Hippocampal formation (tissue), 2 donors: ENCODE measurements at places on chromosomes 5 and 9.

DNA sequence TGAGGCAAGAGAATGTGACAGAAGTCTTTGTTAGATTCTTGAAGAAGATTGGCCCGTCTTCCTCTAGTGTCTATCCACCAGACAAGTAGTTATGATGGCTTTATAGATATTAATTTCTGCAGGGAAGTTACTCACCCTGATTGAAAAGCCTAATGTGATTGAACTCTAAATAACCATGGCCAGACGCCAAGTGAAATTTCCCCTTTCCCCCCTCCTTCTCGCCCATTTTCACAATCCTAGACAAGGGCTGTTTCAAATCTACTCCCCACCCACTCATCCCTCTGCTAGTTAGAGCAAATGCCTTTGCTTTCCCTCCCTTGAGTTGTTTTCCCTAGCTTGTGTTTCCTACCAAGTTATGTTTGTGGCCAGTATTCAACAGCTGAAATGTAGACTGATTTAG lies 182.5 kb downstream of the TMEM167A start:
- no peak for DNase-seq

DNA sequence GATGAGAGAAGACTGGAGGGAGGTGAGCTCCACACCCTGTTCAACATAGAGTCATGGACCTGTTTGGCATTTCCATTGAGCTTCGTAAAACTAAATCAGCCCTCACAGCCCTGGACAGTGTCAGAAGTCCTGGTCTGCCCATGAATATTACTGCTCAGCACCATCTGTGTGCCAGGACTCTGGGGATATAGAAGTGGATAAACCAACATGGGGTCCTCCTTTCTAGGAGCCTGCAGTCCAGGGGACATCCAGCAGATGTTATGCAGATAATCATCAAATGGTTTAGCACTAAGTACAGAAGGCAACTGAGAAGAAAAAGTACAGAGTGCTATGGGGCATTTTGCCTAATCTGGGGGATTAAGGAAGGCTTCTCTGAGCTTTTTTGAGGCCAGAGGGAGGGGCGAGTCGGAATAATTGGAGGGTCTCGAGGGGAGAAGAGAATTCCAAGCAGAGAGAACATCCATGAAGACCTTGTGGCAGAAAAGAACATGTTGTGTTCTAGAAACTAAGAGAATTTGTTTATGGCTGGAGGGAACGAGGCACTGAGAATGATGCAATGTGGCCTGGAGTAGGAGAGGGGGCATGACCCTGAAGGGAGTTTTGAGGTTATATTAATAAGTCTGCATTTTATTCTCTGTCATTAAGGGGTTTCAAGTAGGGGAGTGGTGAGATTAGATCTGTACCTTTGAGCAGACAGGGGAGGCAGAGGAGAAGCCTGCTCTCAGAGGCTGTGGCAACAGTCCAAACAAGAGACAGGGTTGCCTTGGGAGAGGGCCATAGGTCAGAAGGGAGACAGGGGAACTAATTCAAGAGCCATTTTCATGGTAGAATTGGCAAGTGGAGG lies 63.5 kb upstream of the SLC2A8 start:
- DNase-seq, result no peak

GRCh38 chr9:98396656-98397055 lies 141.2 kb upstream of the TBC1D2 start:
- no peak for DNase-seq

- peak; percentile 69 for DNase-seq
Observed at GRCh38 chr5:150489360-150490295, 18.3 kb upstream of the NDST1 start.

GRCh38 chr5:127924606-127925005 lies 159.0 kb upstream of the SLC12A2 start:
- DNase-seq, result no peak

DNA sequence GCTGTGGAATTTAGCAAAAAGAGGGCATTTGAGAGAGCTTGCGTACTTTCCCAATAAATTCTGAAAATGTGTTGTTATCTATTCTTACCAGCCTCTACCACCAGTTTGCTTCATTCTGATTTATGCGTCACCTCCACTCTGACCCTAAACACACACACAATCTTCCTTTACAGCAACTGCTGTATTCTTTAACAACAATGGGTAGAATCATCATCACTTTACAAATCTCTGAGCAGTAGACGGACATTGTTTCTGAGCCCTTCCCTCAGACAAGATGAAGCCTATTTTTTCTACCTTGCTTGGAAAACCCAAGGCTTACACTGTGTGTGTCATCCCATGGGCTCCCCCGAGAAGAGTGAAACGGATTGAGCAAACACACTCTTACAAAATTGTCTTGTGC lies 83.1 kb upstream of the RASA1 start:
- no peak for DNase-seq

DNA sequence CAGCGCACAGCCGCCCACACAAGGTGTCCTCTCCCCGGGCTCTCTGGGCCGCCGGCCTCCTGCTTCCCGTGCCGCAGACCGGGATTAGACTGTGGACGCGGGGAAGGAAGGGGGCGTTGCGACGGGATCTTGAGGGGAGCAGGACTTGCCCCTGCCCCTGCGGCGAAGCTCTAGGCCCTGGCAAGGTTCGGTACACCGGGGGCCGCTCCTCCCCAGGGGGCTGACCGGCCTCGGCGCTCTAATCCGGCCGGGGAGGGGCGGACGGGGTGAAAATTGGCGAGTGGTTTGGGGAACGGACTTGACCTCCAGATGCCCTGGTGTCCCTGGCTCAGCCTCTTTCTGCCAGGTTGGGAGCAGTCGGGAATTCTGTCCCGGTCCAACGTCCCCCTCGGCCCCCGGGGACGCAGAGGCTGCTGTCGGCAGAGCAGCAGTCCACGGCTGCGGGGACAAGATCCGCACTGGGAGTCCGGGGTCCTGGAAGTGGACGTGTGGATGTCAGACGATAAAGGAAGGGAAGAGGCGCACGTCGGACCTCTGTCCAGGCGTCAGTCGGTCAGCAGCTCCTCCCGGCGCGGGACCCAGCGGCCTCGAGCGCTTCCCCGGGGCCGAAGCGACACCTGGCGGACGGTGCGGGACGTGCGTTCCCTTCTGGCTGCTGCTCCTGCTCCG lies 1.9 kb upstream of the CNTFR start:
- peak; percentile 80 for DNase-seq

- no peak for DNase-seq
Observed at GRCh38 chr9:82923912-82924605, 138.9 kb downstream of the RASEF start.

GRCh38 chr9:114034661-114035062 lies 43.4 kb downstream of the AMBP start:
- DNase-seq, result no peak

DNA sequence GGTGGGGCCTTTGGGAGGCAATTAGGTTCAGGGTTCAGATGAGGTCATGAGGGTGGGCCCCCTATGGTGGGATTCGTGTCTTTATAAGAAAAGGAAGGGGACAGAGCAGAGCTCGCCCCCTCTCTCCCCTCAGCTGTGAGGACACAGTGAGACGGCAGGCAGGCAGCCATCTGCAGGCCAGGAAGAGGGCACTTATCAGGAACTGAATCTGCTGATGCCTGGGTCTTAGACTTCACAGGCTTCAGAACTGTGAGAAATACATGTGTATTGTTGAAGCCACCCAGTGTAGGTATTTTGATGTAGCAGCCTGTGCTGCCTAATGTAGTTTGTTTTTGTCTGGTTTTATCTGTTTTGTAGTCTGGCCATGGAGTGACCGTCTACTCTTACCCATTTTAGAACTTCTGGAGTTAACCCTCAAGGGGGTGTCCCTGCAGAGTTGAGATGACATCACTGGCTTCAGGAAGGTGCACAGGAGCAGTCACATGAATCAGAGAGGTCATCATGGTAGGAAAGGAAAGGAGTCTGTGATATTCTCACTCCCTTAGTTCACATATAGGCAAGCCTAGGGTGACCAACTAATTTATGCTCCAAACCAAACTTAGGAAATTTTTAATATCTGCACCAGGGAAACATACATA lies 71.0 kb downstream of the LRRC70 start:
- DNase-seq, result no peak

GRCh38 chr5:77869116-77869798 lies 93.1 kb upstream of the TBCA start:
- DNase-seq, result no peak

DNA sequence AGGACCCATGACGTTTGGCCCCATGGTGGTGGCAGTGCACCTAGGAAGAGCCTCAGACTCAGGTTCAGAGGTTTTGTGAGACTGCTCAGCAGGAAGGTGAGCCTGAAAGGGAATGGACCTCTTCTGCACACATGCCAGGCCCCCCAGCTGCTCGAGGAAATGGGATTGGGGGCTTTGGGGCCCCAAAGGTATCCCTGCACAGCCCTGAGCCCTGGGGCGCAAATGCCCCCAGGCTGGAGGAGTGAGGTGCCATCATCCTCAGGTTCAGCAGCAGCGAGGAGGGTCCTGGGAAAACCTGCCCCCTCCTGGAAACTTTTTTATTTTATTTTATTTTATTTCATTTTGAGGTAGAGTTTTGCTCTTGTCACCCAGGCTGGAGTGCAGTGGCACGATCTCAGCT lies 171.8 kb upstream of the MVB12B start:
- no peak for DNase-seq

DNA sequence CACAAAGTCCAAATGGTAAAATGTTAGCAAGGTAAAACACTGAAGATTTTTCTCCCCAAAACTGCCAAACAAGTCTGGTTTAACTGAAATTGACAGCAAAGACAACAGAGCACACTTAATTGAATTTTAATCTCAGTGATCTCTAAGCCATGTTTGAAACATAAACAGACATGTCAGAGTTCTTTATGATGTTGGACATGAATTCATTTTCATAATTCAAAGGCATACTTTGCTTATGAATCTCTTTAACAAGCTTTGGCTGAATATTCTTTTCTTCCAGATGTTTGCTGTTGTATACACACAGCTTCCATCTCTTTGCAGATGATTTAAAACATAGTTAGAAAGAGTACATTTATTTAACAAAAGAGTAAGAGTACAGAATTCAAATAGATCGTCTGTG lies 509.1 kb downstream of the RAB3C start:
- DNase-seq, result no peak

DNA sequence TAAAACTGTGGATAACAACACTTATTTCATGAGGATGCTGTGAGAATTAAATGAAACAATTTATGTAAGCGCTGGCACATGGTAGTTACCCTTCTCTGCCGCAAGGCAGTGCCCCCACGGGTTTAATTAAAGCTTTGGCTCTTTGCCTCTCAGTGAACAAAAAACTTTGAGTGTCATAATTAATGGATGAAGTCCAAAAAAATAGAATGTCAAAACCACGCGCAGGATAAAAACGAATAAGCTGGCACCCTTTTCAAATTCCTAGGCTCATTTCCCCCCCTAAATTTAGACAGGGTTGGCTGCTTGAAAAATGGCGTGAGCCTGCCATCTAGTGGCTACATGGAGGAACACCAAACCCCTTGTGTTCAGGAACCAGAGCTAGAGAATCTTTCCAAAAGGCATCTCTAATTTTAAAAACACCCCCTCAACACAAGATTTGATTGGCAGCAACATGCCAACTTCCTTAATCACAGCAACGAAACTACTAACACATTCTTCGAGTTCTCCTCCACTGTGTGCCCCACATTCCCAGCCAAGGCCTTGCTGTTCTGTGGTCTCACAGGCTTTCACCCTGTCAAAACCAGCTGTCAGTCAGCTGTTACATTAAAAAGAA lies 29.0 kb upstream of the CCNG1 start:
- DNase-seq, result peak; percentile 44

DNA sequence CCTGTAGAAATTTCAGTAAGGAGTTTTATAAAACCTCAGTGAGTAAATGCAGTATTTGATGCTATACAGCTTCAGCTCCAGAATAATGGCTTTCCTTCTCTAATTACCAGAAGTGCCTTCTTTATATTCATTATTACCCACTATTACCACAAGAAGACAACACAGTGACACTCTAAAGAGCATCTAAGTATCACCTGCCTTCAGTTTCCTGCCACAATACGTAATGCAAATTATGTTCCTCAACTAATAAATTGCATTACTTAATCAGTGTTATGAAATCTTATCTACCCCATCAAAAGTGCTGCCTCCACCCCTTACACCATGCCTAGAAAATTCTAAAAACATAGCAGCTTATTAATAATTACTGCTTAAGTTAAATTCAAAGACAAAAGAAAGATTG lies 91.9 kb downstream of the TRPM6 start:
- no peak for DNase-seq

DNA sequence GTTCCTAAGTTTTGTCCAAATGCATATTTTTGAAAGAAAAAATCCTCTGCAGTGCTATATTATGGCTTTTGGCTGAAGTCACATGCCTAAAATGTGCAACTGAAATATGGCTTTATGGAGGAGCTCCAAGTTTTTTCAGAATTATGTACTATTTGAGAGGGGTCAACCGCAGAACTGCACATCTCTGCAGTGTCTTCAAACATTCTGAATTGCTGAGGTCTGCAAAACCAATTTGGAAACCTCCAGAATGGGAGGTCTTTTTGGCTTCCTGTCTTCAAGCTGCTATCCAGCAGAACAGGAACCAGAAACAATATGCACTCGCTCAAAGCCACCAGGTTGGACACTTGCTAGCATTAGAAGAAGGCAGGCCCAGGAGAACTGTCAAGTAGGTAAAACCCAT lies 376.0 kb upstream of the PAPPA start:
- no peak for DNase-seq

DNA sequence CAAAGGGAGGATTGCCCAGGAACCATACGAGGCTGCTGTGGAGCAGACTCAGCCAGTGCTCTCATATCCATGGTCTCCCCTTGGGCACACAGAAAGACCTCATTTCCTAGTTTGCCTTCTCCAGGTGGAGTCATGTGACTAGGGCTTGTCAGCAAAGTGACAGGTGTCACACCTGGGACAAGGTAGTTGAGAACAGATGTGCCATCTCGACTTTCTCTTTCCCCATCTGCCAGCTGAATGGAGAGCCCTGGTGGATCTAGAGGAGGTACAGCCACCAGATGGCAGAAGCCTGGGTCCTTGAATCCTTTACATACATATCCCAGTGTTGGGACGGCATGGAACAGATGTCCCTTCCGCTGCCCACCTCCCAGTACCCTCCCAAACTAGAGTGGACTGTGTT lies 42.9 kb upstream of the ALDOB start:
- DNase-seq, result no peak

DNA sequence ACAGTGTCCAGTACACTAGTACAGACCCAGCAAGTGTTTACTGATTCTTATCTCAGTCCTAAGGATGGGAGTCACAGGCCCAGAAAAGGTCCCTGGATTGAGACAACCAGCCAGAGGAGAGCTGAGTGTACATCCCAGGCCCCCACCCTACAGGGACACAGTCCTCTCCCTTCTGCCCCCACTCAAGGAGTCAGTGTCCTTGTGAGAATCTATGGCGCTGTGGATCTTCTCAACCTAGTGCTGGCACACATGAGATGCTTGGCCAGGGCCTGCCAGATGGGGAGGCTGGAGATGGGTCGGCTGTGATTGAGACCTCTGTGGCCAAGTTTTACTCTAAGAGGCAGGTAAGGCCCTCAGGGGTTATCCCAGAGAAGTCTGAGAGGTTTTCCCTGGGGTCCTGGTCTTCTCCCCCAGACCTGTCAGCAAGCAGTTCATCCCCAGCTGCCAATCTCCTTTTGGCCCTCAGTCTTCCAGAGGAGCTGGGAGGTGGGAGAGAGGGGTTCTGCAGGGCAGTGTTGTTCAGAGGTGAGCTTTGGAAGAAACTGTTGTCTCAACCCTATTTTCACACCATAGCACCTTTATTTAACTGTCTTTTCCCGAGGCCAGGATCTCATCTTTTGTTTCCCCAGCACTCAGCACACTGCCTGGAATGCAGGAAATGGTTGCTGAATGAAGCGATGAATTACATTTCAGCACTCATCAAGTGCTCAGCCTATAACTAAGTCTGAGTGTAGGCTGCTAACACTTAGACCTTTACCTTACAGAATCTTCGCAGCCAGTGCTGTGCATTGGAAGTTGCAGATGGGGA lies 3.2 kb upstream of the NSD1 start:
- DNase-seq, result no peak
